Stimulated activated CD8-positive, alpha-beta memory T cell treated with anti-CD3 and anti-CD28 coated beads, Interleukin-4, amount 100 ng/mL, for 24 hours (primary cell): ENCODE measurements at places on chromosomes 5 and 9.

DNA sequence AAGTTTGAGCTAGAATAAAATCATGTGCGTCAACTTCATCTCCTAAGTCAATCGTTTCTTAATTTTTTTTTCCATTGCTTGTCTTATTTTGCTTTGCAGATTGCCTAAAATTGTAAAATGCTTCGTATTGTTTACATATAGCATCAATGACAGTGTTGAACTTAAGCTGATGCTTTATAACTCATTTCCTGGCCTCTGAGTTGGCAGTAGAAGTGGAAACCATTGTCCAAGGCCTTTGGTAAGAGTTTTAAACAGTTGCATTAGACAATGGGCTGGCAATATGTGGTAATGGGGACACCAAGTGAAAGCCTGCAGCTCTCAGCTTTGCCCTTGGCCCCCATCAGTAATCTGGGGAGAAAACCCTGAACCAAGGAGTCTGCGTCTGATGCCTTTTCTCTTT is 154.8 kb upstream of the GAS1 start:
- DNase-seq = no peak

GRCh38 chr5:174402222-174402812 is 322.1 kb upstream of the MSX2 start:
- DNase-seq = no peak

- no peak for DNase-seq
Observed at GRCh38 chr5:1343931-1344901, 683 bp downstream of the CLPTM1L start.

- DNase-seq = no peak
Observed at GRCh38 chr9:135148386-135148785, 60.9 kb downstream of the OLFM1 start.

DNA sequence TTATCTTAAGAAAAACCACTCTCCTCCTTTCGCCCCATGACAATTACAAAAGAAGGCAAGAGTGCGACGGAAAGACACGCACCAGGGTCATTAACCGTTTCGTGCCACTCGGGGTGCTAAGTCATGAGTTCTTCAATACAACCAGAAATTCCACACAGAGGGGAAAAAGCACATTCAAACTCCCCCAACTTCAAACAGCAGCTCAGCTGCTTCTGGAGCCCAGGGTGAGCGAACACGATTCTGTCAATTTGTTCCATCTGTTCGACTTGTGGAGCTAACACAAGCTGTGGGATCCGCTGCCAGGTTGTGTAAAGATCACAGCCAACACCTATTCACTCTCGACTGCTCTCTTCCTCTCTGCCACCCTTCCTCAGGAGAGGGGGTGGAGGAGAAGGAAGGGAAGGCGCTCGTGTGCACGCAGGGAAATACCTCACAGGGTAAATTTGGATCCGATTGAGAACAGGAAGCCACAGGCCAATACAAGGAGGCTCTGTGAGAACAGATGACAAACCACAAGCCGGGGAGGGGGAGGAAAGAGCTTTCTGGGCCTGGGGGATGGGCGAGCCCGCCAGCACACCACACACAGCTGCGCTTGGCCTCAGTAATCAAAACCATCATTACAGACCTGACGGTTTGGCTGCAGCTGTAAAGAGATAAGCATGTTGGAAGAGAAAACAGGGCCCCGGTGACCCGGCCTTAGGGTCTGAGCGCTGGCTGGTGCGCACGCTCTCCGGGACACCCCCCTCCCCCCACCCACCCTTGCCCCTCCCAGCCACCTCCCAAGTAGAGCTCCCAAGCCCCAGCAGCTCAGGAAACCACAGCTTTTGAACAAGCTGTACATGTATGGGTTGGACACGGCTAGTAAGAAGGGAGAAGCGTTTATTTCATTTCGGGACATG is 54.3 kb downstream of the PTCH1 start:
- DNase-seq = peak; percentile 69

GRCh38 chr5:36982146-36982545 is 105.6 kb downstream of the NIPBL start:
- no peak for DNase-seq

DNA sequence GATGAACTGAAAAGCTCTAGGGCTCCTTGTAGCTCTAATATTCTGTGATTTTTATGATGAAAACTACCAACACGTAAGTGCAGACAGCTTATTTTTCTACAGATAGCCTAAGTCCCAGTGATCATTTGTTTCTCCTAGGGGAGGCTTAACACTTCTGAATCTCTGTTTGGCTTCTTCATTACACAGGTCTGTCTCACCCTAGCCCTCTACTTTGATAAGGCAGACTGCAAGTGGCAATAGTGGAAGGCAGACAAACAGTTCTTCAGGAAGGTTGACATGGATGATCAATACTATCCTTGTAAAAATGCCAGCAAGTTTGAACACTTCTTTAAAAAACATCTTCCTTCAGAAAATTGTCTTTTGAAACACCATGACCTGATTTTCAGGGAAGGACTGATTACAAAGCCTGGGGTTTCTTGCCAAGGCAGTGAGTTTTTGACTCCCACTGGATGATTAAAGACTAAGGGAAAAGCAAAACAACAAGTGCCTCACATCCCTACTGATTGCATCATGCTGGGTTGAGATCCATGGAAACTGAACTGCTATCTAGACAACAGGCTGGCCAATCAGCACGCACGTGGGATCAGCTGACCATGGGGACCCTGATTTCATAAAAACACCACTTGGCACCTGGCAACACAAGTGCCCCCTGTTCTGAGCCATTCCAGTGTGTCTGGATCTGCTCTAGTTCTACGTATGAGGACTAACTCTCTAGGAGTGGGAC is 212.2 kb downstream of the SMARCA2 start:
- no peak for DNase-seq

- no peak for DNase-seq
Observed at GRCh38 chr5:100623719-100624118, 88.5 kb downstream of the FAM174A start.

DNA sequence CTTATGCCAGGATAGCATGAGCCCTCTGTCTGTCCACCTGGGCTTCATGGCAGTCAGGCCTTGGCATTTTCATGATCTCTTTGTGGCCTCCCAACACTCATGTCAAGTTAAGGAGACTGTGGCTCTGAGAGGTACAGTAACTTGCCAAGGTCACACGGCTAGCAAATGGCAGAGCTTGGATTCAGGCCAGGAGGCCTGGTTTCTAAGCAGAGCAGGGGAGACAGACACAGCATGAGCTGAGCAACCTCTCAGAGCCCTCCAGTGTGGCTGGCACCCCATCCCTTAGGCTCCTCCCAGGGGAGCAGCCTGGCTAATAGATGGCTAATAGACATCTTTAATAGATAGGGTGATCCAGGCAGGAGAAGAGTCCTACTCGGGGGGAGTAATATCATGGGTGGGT is 4.1 kb downstream of the SYNPO start:
- no peak for DNase-seq

GRCh38 chr5:96347502-96348292 is 85.4 kb downstream of the PCSK1 start:
- DNase-seq = no peak

DNA sequence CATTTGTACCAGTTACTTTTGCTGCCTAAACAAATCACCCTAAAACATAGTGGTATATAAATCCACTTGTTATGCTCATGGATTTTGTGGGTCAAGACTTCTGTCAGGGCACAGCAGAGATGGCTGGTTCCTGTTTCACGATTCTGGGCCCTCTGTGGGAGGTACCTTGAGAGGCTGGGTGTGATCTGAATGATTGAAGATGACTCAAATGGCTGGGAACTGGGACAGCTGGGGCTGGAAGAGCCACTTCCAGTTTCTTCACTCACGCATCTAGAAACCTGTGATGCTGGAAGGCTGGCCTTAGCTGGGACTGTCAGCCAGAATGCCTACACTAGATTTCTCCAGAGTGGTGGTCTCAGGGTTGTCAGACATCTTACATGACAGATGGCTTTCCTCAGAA is 88.1 kb downstream of the KIF4B start:
- no peak for DNase-seq

DNA sequence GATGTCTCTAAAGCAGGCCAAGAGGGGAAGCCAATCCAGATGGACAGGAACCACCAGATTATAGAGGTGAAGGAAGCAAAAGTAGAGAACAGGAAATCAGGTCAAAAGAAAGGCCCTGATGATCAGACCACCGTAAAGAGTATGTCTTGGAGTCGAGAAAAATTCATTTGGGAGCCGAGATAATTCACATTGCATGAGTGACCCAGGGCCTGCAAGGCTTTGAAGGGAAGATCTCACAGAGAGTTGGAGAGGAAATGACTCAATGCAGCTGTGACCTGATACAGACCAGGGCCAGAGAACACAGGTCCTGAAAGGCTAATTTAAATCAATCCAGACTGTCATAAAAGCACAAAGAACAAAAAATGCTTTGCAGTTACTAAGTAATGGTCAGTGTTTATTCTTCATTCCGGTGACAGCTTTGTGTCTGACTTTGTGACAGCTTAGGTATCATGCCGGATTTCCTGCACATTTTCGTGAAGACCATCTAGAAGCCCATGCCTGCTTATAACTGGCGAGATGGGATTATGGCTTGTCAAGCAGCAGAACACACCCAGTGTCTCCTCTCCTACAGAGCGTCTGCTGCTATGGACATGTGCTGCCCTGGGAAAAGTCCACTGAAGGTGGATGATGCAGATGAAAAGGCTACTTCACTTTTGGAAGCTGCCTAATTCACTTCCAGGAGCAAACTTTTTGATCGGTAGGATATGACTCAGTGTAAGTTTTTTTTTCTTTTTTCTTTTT is 5.8 kb upstream of the ACTBL2 start:
- DNase-seq = no peak

- DNase-seq = no peak
Observed at GRCh38 chr5:102835717-102836116, 80.6 kb downstream of the PAM start.

- DNase-seq = no peak
Observed at GRCh38 chr5:137575847-137576246, 76.7 kb upstream of the SPOCK1 start.

GRCh38 chr5:178791976-178792375 is 61.5 kb upstream of the ZNF354A start:
- DNase-seq = no peak

DNA sequence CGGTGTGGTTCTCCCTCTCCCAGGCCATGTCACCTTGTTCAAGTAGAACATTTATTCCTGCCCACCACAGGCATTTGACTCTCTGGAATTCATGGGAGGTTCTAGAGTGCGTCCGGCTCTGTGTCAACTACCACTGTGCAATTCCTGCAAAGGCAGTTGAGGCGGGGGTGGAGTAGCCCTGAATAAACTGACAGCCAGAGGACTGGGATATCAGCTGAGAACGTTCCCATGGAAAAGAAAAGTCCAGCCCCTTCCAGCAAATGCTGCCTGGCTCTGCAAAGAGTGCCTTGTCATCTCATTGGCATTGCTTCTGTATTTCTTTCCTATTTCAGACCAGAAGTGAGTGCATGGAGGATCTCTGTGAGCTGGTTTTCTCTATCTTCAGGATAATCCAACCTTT is 18.9 kb upstream of the MEGF9 start:
- DNase-seq = no peak

DNA sequence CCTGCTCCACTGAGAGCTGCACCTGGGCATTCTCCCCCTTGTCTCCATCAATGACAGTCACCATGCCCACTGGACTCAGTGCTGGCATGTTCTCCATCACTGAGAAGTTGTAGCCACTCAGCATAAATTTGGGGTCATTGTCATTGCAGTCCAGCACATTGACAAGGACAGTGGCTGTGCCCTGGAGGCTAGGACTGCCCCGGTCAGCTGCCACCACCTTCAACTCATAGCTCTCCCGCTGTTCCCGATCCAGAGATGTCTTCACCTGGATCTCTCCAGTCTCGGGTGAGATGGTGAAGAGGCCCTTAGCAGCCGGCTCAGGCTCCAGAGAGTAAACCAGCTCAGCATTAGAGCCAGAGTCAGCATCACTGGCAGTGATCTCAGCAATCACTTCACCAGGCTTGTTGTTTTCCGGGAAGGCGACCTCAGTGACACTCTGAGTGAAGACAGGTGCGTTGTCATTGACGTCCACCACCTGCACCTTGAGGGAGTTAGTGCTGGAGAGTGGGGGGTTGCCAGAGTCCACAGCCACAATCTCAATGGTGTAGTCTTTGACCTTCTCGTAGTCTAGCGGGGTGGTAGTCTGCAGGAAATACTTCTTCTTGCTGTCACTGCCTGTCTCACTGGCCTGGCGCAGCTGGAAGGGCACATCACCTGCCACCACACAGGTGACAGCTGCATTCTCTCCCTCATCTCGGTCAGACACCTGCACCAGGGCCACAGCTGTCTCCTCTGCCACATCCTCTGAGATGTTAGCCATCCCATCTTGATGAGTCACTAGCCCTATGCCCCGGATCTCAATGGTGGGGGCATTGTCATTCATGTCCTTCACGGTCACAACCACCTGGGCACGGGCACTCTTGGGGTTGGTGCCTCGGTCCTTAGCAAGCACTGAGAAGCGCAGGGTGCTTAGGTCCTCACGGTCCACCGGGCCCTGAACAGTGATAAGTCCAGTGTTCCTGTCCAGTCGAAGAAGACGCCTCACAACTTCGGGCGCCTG is 13.5 kb downstream of the PCDH1 start:
- DNase-seq = no peak

DNA sequence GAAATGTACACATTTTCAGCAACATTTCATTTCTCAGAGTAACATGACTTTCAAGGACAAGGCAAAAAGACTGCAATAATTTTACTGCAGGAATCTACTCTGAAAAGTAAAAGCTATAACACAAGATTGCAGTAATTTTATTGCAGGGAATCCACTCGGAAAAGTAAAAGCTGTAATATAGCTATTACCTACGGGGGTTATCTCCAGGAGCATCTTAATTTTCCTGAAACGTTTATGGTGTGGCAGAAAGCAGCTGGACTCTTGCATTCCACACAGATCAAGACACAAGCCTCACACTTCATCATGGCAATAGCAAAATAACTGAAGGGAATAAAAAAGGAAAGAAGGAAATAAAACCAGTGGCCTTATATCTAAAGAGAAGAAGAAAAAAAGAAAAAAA is 171.2 kb downstream of the TSSK1B start:
- no peak for DNase-seq

DNA sequence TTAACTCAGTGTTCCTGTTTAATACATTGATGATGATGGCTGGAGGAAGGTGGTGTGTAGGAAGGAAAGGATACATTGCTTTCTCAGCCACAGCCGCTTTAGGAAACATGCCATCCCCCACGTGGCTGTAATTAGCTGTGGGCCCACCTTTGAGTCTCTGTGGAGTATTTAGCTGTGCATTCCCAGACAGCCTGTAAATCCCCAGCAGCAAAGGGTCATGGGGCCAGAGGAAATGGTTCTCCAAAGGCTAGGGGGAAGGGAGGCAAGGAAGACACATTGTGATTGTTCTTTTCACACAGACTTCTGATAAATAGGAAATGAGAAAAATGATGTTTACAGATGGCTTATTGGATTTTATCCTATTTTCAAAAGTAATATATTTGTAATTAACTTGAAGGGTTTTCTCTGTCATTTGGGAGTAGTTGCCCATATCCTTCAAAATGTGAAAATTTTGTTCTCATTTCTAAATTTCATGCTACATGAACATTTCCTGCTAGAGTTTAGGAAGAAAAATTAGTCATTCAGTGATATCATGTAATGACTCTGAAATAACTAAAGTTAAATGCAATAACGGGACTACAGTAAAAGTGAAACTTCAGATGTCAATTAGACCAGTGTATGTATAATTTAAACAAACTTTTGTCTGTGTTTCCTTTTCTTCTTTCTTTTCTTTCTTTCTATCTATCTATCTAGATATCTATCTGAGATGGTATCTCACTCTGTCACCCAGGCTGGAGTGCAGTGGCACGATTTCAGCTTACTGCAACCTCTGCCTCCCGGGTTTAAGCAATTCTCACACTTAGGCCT is 24.3 kb upstream of the F2R start:
- DNase-seq = no peak

GRCh38 chr9:134399435-134400056 is 73.3 kb downstream of the RXRA start:
- no peak for DNase-seq

- DNase-seq = no peak
Observed at GRCh38 chr5:18114151-18114757, 480.0 kb downstream of the TAF11L14 start.

GRCh38 chr5:159781626-159782157 is 134.6 kb upstream of the ADRA1B start:
- no peak for DNase-seq
